ENCODE measurements at places on chromosomes 2 and 18. TPM values are rescaled to one million over a fixed set of nuclear protein-coding genes. Genes with fewer than 3 reads are reported as not detected.

The TNFRSF11A gene
- 94.6 TPM for total RNA-seq

The HOXD9 gene
- not detected for total RNA-seq

The TSN gene
- 142 TPM for total RNA-seq

The ACVR1 gene
- 62.0 TPM for total RNA-seq

The CENPA gene
- 23.4 TPM for total RNA-seq

The RIT2 gene
- total RNA-seq = not detected

The PLEKHH2 gene
- total RNA-seq = 21.2 TPM

The SAG gene
- total RNA-seq = not detected

The SRBD1 gene
- total RNA-seq = 14.4 TPM

The CYP26B1 gene
- 5.1 TPM for total RNA-seq

The ZEB2 gene
- 0.32 TPM for total RNA-seq

The NCKAP5 gene
- total RNA-seq = 1.2 TPM

The LCT gene
- 1.4 TPM for total RNA-seq

The GAL3ST2 gene
- 0.27 TPM for total RNA-seq

The DSG3 gene
- total RNA-seq = 1.8 TPM

The IL36A gene
- not detected for total RNA-seq

The ARL4C gene
- total RNA-seq = 21.0 TPM

The SERPINB12 gene
- not detected for total RNA-seq

The LAMA1 gene
- not detected for total RNA-seq

The TWSG1 gene
- 24.8 TPM for total RNA-seq

The TTC31 gene
- 26.2 TPM for total RNA-seq

The RTKN gene
- 103 TPM for total RNA-seq

The LOXHD1 gene
- not detected for total RNA-seq

The CFAP65 gene
- 1.3 TPM for total RNA-seq

The SERPINB10 gene
- total RNA-seq = not detected

The PROKR1 gene
- not detected for total RNA-seq

The GPAT2 gene
- not detected for total RNA-seq

The IGFBP5 gene
- total RNA-seq = 14.8 TPM

The CEBPZOS gene
- 40.7 TPM for total RNA-seq

The LYG1 gene
- 2.3 TPM for total RNA-seq

The IL1R1 gene
- 8.7 TPM for total RNA-seq

The TGFA gene
- total RNA-seq = 104 TPM

The C2orf80 gene
- not detected for total RNA-seq

The GLI2 gene
- 1.4 TPM for total RNA-seq

The RPL37A gene
- 1,797 TPM for total RNA-seq

The CKAP2L gene
- total RNA-seq = 42.5 TPM

The HJURP gene
- total RNA-seq = 58.5 TPM

The TM4SF20 gene
- not detected for total RNA-seq

The ITPRIPL1 gene
- total RNA-seq = 1.7 TPM

The IL36RN gene
- 0.12 TPM for total RNA-seq

Data from Calu3 (cell line).